ENCODE measurements at places on chromosomes 3 and 15.

GRCh38 chr15:51266656-51267050, 71.7 kb downstream of the CYP19A1 start:
- no peaks in the 10 kb centered on the region for H3K36me3 ChIP-seq
- DNase-seq = no peak
- peaks cover 4% of the 10 kb centered on the region for H3K27me3 ChIP-seq
- peaks cover 9% of the 10 kb centered on the region for H3K4me1 ChIP-seq
- no peak overlapping the region for H3K27ac ChIP-seq
- peak overlapping the region; percentile 69 for H3K4me3 ChIP-seq

GRCh38 chr15:85479071-85479647, 98.8 kb downstream of the AKAP13 start:
- no peaks in the 10 kb centered on the region for H3K27me3 ChIP-seq
- no peak for DNase-seq
- H3K4me3 ChIP-seq = peak overlapping the region; percentile 18
- peaks cover 65% of the 10 kb centered on the region for H3K4me1 ChIP-seq
- no peaks in the 10 kb centered on the region for H3K36me3 ChIP-seq

DNA sequence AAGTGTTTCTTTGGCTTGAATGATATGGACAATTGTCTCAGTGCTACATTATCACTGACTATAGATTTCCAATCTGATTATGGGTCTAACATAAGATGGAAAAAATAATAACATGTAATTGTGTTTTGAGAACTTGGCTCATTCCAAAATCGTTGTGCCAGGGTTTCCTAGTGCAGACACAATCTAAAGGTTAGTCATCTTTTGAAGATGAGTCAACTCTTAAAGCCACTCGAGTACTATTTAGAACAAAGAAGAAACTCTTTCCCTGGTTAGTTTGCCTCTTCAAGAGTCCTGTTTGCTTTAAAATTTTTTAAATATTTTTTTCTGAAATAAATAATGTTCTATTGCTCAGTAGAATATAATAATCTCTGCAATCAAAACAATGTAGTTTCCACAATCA, 301.0 kb downstream of the CADM2 start:
- H3K36me3 ChIP-seq = no peaks in the 10 kb centered on the region
- H3K4me3 ChIP-seq = no peak overlapping the region
- DNase-seq = no peak
- H3K27me3 ChIP-seq = no peaks in the 10 kb centered on the region
- no peak overlapping the region for H3K27ac ChIP-seq
- H3K4me1 ChIP-seq = peaks cover 10% of the 10 kb centered on the region

GRCh38 chr3:15313461-15313860, 18.9 kb downstream of the SH3BP5 start:
- H3K4me3 ChIP-seq = no peak overlapping the region
- no peaks in the 10 kb centered on the region for H3K36me3 ChIP-seq
- no peak overlapping the region for H3K27ac ChIP-seq
- H3K4me1 ChIP-seq = peaks cover 25% of the 10 kb centered on the region
- H3K27me3 ChIP-seq = no peaks in the 10 kb centered on the region

DNA sequence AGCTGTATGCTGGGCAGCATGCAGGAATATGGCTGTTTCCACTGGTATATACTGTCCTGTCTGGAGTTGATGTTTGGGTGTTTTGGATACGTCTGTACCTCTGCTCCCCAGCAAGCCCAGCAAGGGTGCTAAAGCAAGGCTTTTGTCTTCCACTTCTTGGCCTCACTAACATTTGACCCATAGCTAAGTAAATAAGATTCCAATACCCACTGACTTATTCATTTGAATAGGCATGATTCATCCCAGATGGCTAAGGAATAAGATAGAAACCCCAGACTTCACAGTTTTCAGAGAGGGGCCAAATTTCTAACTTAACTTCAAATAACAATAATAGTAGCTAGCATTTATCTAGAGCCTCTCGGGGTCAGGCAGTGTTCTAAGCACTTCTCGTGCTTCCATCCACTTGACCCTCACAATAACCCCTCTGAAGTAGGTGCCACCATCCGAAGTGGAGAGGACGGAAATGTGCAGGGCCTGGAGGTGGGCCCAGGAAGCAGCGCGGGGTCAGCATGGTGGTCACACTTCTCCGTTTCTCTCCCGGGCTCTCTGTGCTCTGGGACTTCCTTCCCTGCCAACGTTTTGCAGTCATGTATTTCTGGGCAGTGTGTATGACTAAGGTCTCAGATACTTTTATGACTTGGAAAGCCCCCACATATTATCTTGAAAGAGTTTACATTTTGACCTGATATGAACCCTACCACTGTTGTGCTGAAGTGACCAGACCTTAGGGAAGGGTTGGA, 39.3 kb downstream of the LRRK1 start:
- no peaks in the 10 kb centered on the region for H3K4me1 ChIP-seq
- H3K27me3 ChIP-seq = no peaks in the 10 kb centered on the region
- DNase-seq = no peak
- no peaks in the 10 kb centered on the region for H3K36me3 ChIP-seq
- no peak overlapping the region for H3K4me3 ChIP-seq

GRCh38 chr15:31887246-31887645, 143.1 kb upstream of the CHRNA7 start:
- H3K36me3 ChIP-seq = no peaks in the 10 kb centered on the region
- peaks cover 2% of the 10 kb centered on the region for H3K27me3 ChIP-seq
- H3K4me1 ChIP-seq = no peaks in the 10 kb centered on the region

DNA sequence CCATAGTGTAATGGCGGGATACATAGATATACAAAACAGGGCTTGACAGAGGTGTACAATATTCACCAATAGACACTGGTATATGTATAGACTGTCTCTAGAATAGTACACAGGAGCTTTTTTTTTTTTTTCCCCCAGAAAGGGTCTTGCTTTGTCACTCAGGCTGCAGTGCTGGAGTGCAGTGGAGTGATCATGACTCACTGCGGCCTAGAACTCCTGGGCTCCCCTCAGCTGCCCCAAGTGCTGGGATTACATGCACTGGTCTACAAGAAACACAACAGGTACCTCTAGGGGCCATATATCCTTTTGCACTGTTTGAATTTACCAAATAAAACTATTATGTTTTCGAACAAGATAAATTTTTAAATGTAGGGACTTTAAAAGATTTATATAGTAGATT, 12.3 kb downstream of the RHOA start:
- H3K27ac ChIP-seq = no peak overlapping the region
- H3K36me3 ChIP-seq = peaks cover 36% of the 10 kb centered on the region
- H3K4me1 ChIP-seq = peaks cover 15% of the 10 kb centered on the region
- no peak overlapping the region for H3K4me3 ChIP-seq
